ENCODE measurements at places on chromosomes 16 and 17.

DNA sequence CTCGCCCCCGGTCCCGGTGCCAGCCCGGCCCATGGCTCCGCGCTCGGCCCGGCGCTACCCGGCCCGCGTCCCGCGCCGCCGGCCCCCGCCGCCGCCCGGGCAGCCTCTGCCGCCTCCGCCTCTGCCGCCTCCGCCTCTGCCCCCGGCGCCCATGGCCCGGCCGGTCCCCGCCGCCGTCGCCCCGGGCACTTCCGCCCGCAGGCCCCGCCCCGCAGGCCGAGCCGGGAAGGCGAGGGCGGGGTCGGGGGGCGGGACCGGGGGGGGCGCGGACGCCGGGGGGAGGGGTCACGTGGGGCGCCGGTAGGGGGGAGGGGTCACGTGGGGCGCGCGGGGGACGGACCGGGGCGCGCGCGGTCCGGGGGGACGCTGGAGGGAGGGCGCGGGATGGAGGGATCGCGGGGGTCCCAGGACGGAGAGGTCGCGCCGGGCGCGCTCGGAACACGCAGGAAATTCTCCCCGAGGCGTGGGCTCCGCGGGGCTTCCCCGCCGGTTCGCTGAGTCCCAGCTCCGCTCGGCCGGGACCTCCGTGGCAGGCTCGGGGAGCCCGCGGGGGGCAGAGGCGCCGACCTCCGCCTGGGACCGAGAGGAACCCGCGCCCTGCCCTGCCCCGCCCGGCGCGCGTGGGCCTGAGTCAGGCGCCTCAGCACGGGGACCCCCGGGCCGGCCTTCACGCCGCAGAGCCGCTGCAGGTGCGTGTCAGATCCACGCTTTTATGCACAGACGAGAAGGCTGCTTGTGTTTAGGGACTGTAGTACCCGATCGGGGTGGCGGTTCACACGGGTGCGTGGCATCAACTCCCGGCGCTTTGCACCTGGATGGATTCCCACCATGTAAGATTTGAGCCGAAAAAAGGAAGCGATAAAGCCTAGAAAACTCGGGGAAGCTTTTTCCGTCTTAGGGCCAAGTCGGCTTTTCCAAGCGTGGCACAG lies at the start of gene PGAP6:
Gene PGAP6 (minus strand): TSS at position 190 of the 929 bp plus-strand sequence. CDS start 157 bp downstream, at position 33.
- peak; percentile 55 for ATAC-seq

- ATAC-seq = no peak
These were observed 563 bp downstream of the ZCCHC14 start for GRCh38 chr16:87492291-87492630.

GRCh38 chr16:50681021-50681885 lies at the start of gene SNX20:
TSS of gene SNX20 (minus strand) at chr16:50681312. CDS start at chr16:50677526, 3,786 bp downstream.
- peak; percentile 17 for ATAC-seq

DNA sequence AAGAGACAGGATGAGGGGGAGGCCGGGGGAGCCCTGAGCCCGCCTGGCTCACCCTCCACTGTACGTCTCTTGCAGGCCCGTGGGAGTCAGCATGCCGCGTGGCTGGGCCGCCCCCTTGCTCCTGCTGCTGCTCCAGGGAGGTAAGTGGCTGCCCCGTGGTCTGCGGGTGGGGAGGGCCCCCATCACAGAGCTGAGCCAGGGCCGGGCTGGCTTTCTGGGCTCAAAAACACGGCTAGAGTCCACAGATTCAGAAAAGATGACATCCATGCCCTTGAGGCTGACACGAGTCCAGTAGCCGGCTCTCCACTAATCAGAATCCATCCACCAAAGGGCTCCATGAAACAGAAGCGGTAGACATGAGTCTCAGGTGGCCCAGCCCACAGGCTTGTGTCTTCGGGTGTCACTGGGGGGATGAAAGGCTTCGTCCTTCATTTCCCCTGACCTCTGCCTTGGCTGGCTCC lies 28.0 kb downstream of the IL21R start:
- ATAC-seq = no peak

Data from esophagus mucosa (tissue), 1 donor.